Right cardiac atrium (tissue), 5 donors: ENCODE measurements at places on chromosomes 2 and 18. TPM values are rescaled to one million over a fixed set of nuclear protein-coding genes. Genes with fewer than 3 reads are reported as not detected.

The CROCC2 gene
- not detected for total RNA-seq

The ZNF396 gene
- 1.5 TPM for total RNA-seq

DNA sequence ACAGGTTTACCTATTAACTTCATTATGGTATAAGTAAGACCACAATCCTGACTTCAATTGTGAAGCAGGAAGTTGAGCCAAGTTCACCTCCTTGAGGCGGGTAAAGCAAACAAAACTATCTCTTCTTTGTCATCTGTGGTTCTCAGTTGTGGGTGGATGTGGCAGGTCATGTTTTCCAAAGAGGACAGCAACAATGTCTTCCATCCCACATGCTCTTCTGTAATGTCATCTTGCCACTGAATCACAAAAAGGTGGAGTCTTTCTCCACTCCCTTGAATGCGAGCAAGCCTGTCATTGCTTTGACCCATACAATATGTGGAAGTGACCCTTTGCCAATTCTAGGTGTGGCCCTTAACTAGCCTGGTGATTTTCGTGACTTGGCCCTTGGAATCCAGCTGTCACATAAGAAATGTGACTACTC lies 98.7 kb downstream of the GRB14 start:
- no peak for DNase-seq

GRCh38 chr2:187545238-187545751 lies 8.9 kb downstream of the TFPI start:
- no peak for DNase-seq

GRCh38 chr2:195105581-195105980 lies 551.4 kb upstream of the SLC39A10 start:
- no peak for DNase-seq

DNA sequence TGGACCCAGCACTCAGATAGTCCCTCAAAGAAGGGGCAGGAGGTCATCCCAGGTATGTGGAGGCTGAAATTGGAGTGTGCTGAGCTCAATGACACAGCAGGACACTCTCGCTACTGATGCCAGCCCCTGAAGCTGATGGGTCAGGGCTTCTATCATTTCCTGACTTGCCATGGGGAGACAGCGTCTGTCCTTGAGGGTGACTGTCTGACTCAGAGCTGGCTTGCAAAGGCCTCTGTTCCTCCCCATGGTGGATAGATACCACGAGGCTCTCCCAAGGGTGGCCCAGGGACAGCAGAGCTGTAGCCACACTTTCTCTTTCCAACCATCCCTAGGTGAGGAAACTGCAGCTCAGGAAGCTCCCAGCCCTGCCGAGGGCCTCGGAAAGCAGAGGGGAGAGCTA lies 10.8 kb downstream of the ALPG start:
- no peak for DNase-seq

DNA sequence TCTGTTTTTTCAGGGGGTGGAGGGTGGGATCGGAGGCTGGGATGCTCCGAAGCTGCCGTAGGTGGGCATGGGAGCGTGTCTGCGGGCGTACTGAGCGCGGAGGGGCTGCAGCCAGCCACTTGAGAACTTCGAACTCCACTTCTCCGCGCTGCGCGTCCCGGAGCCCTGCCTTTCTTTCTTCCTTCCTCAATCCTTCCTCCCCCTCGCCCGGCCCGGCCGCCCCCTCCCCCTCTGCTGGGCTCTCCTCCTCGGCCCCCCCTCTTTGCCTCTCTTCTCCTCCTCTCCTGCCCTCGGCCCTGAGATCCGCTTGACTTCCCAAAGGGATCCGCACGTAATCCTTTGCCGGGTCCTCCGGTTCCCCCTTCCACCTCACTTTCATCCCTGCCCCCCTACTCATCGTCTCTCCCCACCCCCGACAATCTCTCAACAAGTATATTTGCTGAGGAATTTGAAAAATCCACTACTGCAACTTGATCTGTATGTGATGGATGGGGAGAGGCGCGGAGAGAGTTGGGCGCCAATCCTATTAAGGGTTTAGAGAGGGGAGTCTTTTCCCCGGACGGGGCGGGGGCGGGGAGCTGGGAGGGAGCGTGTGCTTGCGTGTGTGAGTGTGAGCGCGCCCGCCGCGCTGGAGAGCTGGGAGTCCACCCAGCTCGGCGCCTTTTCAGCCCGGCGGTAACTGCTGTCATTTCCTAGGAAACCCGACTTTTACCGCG lies 1.1 kb downstream of the GLI2 start:
- DNase-seq: peak; percentile 87
